Activated gamma-delta T cell treated with Interleukin-2 at 50 U/mL for 16 hours (primary cell): ENCODE measurements at places on chromosomes 2 and 18.
A peak's percentile ranks its signal among the peaks of the same experiment; 100 is the strongest.

- no peak for DNase-seq
These were observed 181.8 kb upstream of the GCFC2 start for GRCh38 chr2:75892490-75892889.

- no peak for DNase-seq
These were observed 246.8 kb downstream of the DYSF start for GRCh38 chr2:71700041-71700657.

DNA sequence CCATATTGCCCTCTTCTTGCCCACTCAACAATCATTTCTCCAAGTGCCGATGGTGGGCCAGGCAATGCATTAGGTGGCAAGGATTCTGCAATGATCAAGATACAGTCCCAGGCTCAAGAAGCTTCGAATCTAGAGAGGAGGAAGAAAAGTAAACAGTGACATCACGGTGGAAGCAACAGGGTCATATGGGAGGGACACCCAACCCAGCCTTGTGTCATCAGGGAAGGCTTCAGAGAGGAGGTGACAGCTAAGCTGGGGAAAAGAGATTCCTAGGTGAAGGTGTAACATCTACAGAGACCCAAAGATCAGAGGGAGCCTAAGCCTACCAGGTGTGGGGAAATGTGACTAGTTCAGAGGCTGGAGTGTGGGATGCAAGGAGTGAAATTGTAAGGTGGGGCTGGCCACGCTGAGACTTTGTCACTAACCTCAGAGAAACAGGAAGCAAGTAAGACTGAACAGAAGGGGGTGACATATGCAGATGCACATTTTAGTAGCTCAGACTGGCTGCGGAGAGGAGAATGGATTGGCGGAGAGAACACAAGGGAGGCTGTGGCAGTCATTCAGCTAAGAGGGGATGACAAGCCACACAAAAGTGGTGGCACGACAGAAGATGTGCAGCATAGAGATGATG is 104.9 kb downstream of the ANKRD44 start:
- peak; percentile 67 for DNase-seq

- no peak for DNase-seq
These were observed 97.3 kb downstream of the MMADHC start for GRCh38 chr2:149490296-149490695.

DNA sequence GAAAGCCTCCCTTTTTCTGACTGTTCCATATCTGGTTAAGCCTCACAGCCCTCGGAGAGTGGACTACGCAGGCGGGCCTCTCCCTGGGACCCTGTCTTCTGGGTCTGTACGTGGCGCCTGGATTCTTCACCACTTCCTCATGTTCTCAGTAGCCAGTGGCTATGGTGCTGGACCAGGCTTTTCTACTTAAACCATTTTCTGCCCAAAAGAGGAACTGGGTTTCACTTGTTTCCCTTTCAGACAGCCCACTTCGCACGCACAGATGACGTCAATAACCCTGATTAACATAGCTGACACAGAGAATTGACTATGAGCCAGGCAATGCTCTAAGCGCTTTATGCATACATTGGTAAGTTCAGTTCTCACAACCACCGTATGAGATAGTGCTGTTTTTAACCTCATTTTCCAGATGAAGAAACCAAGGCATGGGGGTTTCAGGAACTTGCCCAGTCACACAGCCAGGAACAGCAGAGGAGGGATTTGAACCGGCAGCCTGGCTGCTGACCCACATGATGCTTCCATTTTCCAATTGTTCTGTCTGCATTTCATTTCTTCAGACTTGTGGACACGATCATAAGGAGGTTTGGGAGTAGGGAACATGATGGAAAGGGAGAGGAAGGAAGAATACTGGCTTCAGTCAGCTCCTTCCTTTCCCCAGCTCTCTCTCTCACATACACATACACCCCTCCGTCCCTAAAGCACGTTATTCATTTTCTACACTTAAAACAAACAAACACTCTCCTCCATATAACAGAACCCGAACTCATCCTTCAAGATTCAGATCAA is 41.7 kb downstream of the MYOM1 start:
- no peak for DNase-seq
